NCI-H510A treated with DMSO at 0.1 percent for 48 hours (cell line): ENCODE measurements at places on chromosomes 2 and 18.

DNA sequence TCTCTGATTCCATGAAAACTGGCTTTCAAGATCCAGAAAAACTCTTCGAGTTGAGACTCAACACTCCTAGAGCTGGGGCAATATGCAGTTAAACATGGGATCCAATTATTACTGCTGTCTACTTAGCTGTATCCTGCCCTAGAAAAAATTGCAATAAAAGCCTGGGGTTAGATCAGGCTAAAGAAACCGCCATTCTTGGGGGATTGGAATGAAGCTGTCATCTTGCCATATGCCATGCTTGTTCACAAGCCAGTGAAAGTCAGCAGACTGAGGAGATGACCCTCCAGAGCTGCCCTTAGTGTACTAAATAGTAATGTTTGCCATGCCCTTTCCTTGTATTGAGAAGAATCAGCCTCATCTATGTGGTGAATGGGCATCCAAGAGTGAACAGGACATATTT is 30.9 kb upstream of the CYP26B1 start:
- DNase-seq = no peak

GRCh38 chr2:41736586-41736985 is 311.2 kb upstream of the PKDCC start:
- peak; percentile 41 for DNase-seq

- DNase-seq = no peak
Observed at GRCh38 chr2:71607151-71607889, 154.0 kb downstream of the DYSF start.

DNA sequence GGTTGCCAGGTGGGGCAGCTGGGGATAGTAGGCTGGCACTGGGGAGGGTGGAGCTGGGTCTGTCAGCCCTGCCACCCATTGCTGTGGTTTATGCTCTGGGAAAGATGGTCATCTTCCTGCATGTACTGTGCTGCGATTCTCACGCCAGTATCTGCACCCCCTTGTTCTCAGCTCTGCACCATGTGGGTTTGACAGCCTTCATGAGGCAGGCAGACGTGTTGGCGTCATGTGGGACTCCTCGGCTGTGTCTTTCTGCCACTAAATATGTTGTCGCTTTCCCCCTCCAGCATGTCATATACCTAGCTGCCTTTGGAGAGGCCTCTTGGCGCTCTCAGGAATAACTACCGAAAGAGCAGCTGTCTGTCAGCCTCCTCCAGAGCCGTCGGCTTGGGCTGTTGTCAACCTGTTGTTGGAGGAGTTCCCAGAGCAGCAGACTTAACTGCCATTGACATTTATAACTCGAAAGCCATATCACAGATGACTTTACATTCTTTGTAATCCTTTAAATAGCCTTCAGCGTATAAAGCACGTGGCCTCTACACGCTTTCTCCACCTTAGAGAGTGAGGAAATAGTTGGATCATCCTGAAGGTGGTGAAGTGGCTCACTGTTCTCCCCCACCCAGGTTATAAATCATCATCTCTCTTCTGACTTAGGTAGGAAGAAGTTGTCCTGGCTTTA is 80.4 kb upstream of the MGAT5 start:
- DNase-seq = peak; percentile 87

DNA sequence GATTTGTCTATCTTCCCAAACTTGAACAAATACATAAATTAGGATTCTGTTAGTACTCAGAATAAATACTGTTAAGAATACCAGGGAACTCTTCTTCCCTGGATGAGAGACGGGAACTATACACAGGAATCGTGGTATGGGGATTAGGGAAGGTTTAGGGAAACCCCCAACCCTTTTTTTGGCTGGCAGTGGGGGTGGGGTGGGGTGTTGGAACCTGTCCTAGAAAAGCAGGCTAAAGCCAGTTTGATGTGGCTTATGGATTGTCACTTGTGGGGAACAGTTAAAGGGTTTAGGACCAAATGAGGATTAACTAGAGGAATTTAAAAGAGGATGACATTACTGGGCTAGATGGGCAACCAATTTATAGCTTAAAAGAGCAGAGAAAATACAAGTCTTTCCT is 1.8 kb downstream of the SLC4A10 start:
- DNase-seq = no peak
